Left renal pelvis (tissue), 4 donors: ENCODE measurements at places on chromosomes 2 and 18.

DNA sequence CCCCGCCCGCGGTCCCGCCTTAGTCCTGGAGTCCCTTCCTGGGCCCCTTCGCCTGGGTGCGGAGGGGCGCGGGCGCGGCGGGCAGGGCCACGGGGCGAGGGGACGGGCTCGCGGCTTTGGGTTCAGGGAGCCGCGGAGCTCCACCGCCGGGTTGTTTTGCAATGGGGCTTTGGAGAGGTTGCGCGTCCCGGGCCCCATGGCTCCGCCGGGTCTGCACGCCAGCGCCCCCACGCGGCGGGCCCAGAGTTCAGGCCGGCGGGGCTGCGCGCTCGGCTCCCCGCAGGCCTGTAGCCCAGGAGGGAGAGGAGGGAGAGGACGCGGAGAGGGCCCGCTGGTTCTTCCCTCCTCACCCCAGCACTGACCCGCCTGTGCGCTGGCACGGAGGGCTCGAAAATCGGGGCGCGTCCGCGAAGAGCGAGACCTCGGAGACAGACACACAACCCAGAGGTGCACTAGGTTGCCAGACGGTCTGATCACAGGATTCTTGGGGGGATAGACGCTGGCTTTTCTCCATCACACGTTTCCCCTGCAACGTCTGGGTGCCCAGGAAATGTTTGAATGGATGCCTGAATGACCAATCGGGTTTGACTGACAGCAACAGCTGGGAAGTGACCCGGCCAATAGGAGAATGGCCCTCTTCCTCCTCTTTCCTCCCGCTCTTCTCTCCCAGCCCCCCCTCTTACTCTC, 4.9 kb upstream of the SIX2 start:
- DNase-seq = no peak

DNA sequence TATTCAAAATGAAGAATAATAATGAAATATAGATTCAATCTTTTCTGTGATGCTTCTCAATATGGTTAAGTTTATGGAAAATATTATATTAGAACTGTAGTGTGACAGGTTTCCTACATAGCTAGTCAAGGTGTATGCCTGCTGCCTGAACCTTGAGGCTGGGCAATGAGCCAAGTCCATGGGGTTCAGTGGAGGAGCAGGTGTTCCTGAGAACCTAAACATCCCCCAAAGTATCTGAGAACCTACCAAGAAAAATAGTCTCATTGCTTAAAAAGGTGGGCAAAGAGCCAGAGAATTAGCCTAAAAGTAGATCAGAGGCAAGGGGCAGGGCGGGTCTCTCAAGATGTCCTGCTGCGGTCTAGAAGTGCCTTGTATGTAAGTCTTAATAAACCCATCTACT, 185.9 kb upstream of the SPHKAP start:
- no peak for DNase-seq

DNA sequence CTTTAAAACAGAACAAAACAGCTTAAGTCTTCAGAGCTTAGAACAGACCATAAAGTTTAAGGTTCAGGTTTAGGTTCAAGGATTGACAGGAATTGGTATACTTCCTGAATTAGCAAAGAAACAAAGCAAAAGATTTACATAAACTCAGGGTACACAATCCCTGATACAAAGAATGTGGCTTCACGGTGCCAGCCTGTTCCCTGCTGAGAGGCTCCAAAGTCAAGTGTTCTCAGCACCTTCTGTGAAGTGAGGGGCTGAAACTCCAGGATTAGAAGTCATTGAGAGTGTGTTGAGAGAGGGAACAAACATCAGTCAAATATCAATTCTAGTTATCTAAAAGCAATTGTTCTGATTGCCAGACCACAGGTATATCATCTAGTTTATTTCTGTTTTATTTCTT, 35.7 kb downstream of the DYNAP start:
- no peak for DNase-seq

- DNase-seq = no peak
Observed at GRCh38 chr2:132747046-132747445, 77.0 kb upstream of the LYPD1 start.

GRCh38 chr2:219459460-219460311, 25.0 kb downstream of the SPEG start:
- DNase-seq = no peak

- DNase-seq = no peak
Observed at GRCh38 chr2:174445248-174445647, 41.6 kb downstream of the GPR155 start.

DNA sequence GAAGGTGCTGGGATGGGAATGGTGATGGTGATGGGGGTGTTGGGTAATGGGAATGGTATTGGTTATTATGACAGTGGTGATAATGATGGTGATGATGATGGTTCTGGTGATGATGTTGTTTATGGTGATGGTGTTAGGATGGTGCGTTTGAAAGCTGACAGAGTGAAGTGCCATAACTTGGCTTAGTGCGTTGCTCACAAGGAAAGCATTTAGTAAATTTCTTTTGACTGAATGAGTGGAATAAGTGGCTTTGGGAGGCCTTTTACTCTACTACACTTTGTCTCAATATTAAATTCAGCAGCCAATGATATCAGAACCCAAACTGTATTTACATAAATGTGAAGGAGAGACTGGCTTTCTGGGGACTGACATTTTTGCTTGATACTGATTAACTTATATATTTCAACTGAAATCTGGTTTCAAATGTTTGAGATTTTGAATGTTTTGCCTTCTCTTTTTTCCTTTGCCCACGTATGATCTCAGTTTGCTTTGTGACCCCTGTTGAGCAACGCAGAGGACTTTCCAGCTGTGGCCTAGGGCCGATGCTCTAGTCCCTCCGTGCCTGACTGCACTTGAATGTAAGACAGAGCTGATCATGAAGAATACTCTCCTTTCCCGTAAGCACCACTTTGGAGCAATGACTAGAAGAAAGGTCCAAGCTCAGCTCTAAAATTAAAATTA, 128.5 kb upstream of the SH3BP4 start:
- no peak for DNase-seq

GRCh38 chr2:200944467-200945394, 18.7 kb downstream of the ORC2 start:
- DNase-seq = no peak

- no peak for DNase-seq
Observed at GRCh38 chr18:77634494-77634893, 384.8 kb downstream of the GALR1 start.

DNA sequence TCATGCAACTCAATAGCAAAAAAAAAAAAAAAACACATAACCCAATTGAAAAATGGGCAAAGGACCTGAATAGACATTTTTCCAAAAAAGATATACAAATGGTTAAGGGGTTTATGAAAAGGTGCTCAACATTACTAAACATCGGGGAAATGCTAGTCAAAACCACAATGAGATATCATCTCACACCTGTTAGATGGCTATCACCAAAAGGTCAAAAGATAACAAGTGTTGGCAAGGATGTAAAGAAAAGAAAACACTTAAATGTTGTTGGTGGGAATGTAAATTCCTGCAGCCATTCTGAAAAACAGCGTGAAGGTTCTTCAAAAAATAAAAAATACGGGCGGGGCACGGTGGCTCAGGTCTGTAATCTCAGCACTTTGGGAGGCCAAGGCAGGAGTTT, 112.4 kb upstream of the CAB39 start:
- no peak for DNase-seq

DNA sequence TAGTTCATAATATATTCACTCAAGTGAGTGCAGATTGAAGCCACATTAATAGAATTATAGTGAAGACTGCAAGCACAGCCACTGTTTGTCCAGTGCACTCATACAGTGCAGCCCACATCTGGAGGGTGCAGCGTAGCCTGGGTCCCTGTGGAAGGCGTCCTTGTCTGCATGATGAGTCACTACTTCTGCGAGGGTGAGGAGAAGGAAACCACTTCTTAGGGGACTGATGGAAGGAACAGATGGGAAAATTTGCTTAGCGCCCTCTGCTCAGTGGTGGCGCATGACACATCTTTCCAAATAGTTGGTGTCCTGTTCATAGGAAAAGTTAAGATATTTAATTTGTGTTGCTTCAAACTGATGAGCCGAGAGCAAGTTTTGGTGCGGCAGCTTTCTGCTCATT, 330.4 kb upstream of the SMIM21 start:
- no peak for DNase-seq

DNA sequence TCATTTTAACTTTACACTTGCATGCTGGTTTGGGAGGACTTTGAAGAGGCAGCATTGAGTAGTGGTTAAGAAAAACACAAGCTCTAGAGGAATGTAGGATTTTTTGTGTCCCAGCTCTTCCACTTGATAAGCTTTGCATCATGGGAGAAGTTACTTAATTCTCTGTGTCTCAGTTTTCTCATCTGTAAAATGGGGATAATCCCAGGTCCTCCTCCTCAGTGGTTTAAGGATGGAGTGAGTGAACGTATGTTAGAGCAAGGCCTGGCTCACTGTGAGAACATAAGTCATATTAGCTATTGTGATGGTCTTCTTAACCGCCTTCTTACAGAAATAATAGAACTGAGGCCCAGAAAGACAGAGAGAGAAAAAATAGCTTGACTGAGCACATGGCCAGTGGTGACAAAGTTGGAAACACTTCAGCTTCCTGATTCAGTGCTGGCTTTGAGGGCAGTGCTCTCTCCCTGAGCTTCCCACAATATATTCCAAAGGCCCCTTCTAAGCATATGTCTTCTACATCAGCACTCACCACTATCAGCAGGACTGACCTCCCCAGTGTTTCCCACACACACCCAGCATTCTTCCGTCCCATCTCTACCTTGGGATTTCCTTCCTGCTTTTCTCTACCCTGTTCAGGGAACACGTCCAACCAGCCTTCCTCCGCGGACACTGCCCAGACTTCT, 214.9 kb upstream of the TNP1 start:
- no peak for DNase-seq

- DNase-seq = no peak
Observed at GRCh38 chr18:46265196-46266156, 161.3 kb downstream of the HAUS1 start.

DNA sequence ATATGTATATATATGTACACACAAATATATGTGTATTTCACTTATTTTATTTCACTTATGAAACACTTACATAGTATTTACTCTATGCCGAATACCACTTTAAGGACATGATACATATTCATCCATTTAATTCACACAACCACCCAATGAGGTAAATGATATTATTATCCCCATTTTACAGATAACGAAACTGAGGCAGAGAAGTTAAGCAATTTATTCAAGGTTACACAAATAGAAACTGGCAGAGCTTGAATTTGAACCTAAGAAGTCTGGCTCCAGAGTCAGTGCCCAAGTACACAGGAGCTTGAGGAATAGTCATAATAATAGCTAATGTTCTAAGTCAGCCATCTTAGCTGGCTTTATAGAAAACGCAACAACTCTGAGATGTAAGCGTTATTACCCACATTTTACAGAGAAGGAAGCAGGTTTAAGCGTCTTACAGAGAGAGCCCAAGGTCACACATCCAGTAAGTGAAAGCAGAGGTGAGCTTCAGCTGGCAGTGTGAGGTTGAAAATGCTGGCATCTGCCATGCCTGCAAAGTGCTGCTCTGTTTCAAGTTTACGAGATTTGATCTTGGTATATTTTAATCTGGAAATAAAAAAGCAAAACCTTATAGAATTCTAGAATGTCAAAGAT, 326.9 kb downstream of the LPIN1 start:
- no peak for DNase-seq

- DNase-seq = no peak
Observed at GRCh38 chr2:101698844-101699754, 1.6 kb downstream of the MAP4K4 start.

- DNase-seq = no peak
Observed at GRCh38 chr2:239039479-239039861, 191.6 kb downstream of the TWIST2 start.

DNA sequence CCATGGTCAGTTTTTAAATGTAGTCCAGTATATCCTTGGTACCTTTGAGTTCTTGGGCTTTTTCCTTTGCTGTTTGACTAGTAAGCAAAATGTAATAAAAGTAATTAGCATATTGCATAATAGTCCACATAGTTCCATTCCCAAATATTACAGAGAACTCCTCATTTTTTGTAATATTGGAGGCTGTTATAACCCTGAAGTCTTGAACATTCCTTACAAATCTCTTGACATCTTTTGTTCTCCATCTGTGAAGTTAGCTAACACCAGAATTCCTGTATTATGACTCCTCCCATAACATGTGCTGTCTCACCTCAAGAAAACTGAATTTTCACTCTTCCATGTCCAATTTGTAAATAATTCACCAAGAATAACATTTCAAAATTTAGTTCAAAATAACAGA, 17.1 kb downstream of the CREB1 start:
- DNase-seq = no peak

GRCh38 chr2:67039517-67040103, 357.5 kb upstream of the ETAA1 start:
- no peak for DNase-seq

DNA sequence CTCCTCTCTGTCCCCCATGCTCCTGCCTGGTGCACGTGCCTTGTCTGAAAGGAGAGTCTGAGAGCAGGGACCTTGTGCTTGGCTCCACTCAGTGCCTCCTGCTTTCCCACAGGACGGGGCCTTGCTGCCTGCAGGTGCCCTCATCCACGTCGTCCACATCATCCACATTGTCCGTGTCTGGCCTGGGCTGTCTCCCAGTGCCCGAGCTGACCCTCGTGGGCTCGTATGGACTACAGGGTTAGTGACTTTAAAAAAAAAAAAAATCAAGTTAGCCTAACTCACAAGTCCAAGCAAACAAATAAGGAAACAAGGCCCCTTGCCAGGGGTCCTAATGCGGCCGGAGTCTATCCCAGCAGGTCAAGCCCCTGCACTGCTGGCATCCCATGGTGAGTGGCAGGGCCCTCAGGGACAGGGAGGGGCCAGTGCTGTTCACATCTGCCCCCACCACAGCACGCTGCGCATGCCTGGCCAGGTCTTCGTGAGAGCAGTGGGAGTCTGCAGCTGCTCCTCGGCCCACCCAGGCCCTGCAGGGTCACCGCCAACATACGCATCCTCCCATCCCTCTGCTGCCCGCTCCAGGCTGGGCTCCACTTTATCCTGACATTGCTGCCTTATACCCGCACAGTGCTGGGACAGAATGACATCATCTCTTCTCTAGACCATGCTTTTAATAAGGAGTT, 232.6 kb downstream of the NDUFA10 start:
- no peak for DNase-seq

- no peak for DNase-seq
Observed at GRCh38 chr2:415986-416610, 128.2 kb upstream of the ALKAL2 start.

DNA sequence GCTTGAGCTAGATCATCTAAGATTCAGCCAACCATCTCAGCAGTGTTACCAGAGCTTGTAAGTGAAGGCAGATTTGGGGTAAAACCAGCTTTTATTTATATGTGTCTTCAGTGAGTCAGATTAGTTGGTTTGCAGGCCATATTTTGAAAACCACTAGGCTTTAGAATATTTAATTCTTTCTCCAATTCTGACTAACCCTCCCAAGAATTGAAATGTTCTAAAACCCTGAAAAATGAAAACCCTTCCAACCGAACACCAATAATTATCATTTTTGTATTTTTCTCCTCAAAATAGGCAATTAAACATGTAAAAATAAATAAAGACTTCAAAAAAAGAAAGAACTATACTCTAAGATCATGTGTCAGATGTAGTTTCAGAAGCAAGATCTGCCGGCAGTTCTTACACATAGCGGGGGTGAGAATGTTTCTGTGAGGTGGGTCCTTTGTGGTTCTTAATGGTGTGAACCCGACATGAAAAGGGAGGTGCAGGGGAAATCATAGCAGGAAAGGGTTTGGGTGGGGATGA, 14.2 kb downstream of the PLEK start:
- no peak for DNase-seq

GRCh38 chr2:109136542-109136941, 7.5 kb downstream of the SH3RF3 start:
- no peak for DNase-seq
